Motor neuron (in vitro differentiated cells): ENCODE measurements at places on chromosomes 2 and 18. TPM values are rescaled to one million over a fixed set of nuclear protein-coding genes. Genes with fewer than 3 reads are reported as not detected.
A peak's percentile ranks its signal among the peaks of the same experiment; 100 is the strongest.

Gene CD8A
- 0.33 and 0.46 TPM in 2 replicates for total RNA-seq

DNA sequence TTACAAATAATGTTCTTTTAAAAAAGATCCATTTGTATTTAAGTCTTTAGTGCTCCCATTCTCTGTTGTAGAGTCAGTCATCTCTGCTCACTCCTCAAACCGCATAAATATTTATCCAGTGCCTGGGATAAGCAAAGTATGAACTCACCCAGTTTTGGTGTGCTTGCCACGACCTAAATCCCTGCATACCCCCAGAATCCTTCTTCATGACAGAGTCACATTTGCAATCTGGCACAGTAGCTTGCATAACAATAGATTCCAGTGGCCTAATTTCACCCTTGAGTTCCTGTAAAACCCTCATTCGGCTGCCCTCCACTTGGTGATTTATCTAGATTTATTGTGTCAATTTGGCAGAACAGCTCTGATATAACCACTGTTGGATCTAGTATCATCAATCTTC is 92.9 kb downstream of the DTNA start:
- no peak for ATAC-seq

- ATAC-seq = no peak
Measured at GRCh38 chr18:28684746-28685355, 507.9 kb upstream of the CDH2 start.

Gene SLC23A3
- total RNA-seq = 0.66 and 0.97 TPM in 2 replicates

Gene LRATD1
- total RNA-seq = 18.2 and 18.7 TPM in 2 replicates

DNA sequence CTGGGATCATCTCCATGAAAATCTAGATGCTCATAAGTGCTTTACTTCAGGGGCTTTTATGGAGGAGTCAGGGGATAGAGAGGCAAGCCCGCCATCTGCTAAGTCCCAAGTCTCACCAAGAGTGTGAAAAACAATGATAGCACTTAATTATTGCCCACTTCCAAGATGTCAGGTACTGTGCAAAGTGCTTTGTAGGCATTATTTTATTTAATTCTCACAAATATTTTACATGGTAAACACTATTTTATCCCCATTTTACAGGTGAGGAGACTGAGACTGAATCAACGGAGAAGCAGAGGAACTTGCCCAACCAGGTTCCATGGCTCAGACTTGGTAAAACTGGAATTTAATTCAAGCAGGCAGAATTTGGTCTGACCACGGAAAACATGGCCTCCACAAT is 147.5 kb downstream of the ACKR3 start:
- ATAC-seq = no peak

GRCh38 chr2:53778536-53779162 is 8.1 kb downstream of the ASB3 start:
- ATAC-seq = no peak

DNA sequence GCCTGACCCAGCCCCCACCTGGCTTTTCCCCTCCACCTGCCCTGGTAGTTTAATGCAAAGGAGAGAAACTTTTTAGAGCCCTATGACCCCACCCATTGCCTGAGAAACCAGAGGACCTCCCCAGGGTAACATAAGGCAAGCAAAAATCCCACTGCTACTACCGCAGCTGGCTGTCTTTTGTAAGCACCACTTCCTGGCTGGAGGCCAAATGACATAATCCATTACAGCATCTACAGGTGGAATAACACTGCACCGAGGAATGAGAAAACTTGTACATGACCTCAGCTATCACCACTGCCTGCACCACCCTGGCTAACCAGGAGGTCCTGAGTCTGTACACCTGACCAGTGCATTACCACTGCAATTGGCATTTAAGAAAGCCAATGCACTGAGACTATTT is 149.6 kb upstream of the GALNT5 start:
- ATAC-seq = no peak

Gene ASAP2
- 19.8 and 20.7 TPM in 2 replicates for total RNA-seq

- ATAC-seq = no peak
Measured at GRCh38 chr18:32438173-32438572, 32.5 kb downstream of the GAREM1 start.

Gene CFAP221
- 0.52 TPM in 1 of 2 replicates, not detected in the other for total RNA-seq

DNA sequence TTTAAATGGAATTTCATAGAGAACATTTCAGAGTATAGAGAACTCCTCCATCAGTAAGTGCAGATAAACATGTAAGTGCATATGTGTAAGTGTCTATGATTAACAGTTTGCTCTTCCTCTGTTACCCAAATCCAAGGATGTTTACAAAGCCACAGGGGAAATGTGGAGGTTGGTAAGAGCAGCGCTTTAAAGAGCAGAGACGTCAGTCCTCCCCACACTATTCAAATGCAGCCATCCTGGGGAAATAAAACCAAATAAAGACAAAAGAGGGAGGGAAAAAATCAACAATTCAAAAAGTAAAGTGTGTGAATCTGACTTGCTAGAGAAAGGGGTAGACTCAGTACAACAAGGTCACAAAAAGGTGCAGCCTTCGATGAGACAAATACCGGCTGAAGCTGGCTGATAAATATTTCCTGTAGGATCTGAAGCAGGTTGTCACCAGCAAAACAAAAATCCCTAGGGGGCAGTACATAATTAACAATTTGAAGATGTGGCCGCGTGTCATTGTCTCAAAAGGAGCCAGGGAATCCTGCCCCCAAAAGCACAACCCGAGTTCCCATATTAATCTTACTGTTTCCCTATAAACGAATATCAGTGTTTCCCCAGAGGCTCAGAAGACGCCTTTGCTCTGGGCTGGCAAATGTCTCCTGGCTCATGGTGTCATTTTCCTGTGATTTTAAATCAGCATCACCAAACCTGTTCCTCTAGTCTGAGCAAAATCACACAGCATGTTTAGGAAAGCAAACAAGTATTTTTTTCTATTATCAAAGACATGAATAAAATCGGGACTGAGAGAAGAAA is 216.5 kb downstream of the CDCA7 start:
- peak; percentile 86 for ATAC-seq

- no peak for ATAC-seq
Measured at GRCh38 chr2:233118648-233119000, 58.5 kb downstream of the INPP5D start.

DNA sequence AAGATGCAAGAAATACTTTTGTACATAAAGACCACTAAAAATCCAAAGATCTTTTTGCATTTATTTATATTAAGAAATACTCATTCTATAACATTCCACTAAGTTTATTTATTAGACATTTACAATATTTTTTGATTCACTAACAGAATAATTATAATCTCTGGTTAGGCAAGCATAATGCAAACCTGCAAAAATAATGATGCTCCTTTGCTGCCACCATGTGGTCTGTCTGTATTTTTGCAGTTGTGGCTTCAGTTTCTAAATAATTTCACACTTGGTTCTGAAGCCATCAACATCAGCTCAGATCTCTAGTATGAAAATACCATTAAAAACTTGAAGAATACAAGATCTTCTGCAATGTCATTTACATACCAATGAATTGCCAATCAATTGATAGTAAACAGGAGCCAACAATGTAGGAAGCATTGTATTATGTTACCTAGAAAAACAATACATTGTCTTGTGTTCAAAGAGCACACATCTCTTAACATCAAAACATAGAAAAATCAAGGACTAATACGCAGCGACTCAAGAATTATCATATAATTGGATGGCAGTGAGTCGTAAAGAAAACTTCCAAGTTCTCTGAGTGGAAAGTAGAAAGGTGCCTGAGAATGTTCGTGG is 28.8 kb upstream of the WDR75 start:
- ATAC-seq = no peak

Gene LOXL3
- 0.54 and 1.0 TPM in 2 replicates for total RNA-seq
